ENCODE measurements at places on chromosomes 13 and 19.

GRCh38 chr19:21463449-21464105 is 41.8 kb upstream of the ZNF429 start:
- peak; percentile 69 for DNase-seq

- no peak for DNase-seq
Measured at GRCh38 chr19:12596927-12597548, 13.6 kb downstream of the ZNF490 start.

- DNase-seq: no peak
Measured at GRCh38 chr19:46016426-46017094, 6.3 kb downstream of the PGLYRP1 start.

- DNase-seq: no peak
Measured at GRCh38 chr19:18574691-18575291, 3.1 kb downstream of the UBA52 start.

GRCh38 chr13:36131222-36131930 is at the start of gene DCLK1:
Gene DCLK1 (minus strand): TSS chr13:36131382.
- no peak for DNase-seq

DNA sequence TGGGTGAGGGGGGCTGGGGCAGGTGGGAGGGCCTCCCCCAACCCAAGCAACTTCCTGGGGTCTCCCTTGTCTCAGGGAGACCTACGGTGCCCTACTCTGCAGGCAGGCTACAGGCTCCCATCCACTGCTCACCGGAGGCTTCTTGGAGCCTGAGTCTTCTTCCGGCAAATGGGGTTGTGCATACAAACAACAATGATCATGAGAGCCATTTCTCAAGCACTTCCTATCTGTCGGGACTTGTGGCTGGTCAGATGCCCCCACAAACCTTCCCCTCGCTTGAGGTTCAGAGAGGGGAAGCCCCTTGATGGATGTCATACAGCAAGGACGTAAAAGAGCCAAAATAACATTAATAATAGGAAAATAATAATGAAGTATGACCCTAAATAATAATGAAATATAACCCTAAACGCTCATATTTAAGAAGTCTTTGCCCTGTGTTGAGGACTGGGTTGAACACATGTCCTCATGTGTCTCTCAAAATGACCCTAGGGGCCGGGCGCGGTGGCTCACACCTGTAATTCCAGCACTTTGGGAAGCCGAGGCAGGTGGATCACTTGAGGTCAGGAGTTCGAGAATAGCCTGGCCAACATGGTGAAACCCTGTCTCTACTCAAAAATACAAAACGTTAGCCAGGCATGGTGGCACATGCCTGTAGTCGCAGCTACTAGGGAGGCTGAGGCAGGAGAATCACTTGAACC is 727 bp downstream of the CD37 start:
- no peak for DNase-seq

- DNase-seq: no peak
Measured at GRCh38 chr13:96415831-96416385, 326.0 kb downstream of the HS6ST3 start.

DNA sequence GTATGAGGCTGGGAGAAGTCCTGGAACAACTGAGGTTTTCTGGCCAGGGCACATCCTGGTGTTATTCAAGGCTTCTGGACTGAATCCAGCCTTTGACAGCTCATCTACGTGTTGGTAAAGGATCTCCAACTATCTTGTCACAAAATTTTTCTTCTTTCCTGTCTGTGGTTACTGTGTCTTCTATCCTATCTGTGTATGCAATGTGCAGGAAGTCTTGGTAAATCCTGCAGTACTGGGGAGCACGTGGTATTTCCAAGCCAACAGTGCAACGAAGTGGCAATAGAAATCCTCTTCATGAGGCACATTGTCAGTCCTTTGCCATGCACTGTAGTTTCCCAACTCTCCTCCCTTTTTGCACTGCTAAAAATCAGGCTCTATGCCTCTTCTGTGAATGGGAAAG is 86.7 kb downstream of the ZNF100 start:
- no peak for DNase-seq

- DNase-seq: no peak
Measured at GRCh38 chr19:45467115-45467455, 711 bp upstream of the FOSB start.

DNA sequence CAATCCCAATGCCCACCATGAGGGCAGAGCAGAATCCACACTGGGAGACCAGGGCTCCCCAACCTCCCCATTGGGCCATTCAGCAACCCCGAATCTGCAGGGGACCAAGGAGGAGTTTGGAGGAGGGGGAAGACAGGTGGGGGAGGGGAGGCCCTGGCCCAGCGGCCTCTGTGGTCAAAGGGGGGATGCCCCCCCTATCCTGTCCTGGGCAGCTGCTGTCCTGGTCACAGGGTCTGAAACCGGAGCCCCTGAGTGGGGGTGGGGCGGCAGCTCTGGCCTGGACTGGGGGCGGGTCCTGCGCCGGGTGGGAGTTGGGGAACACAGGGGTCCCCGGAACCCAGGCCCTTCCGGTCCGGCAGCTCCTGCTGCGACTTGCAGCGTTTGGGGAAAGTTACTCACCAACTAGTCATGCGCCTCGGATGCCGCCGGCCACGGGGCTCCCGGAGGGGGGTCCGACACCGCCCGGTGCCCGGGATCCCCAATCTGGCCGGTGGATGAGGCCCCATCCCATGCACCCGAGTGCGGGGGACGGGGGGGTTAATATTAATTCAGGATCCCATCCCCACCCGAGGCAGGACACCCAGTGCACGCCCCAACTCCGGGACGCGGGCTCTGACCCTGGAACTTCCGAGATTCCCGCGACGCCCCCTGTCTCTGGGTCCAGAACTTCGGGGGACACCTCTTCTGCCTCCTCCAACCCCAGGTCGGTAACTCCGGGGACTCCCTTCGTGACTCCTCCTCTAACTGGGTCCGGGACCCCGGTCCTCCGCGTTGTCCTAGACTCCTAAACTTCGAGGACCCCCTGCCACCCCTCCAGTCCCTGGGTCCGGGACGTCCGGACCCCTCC is 872 bp downstream of the HOMER3 start:
- no peak for DNase-seq

- DNase-seq: no peak
Measured at GRCh38 chr13:26961890-26962615, 201.5 kb upstream of the GPR12 start.

DNA sequence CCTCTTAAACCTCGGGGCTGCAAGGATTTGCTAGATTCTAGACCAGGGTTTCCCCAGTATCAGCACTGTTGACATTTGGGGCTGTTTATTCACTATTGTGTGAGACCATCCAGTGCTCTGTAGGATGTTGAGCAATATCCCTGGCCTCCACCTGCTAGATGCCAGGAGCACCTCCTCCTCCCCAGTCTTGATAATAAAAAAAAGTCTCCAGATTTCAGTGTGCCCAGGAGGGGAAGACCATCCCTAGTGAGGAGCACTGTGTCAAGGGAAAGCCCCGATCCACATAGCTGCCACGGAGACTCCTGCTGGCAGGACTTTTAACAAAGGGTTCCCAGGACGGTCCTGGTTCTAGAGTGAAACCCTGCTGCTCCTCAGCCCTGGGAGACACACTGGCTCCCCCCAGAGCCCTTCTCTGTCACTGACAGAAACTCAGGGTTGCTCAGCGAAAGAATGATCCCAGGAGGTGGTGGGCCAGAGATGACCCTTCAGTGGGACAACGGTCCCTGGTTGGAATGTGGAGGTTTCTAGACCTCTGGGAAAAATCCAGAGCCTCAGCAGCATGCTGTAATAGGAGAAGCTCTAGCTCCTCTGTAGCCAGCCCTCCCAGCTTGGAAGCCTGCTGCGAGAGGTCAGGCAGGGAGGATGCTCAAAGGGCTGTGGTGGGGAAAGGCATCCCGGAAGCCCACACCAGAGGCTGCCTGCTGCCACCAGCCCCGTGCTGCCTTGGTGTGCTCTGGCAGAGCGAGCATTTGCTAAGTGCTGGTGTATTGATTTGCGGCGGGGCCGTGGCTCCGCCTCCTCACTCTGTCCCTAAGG is 20.3 kb downstream of the LYL1 start:
- no peak for DNase-seq

GRCh38 chr19:49468746-49469447 is 5.1 kb upstream of the FLT3LG start:
- DNase-seq: peak; percentile 50

DNA sequence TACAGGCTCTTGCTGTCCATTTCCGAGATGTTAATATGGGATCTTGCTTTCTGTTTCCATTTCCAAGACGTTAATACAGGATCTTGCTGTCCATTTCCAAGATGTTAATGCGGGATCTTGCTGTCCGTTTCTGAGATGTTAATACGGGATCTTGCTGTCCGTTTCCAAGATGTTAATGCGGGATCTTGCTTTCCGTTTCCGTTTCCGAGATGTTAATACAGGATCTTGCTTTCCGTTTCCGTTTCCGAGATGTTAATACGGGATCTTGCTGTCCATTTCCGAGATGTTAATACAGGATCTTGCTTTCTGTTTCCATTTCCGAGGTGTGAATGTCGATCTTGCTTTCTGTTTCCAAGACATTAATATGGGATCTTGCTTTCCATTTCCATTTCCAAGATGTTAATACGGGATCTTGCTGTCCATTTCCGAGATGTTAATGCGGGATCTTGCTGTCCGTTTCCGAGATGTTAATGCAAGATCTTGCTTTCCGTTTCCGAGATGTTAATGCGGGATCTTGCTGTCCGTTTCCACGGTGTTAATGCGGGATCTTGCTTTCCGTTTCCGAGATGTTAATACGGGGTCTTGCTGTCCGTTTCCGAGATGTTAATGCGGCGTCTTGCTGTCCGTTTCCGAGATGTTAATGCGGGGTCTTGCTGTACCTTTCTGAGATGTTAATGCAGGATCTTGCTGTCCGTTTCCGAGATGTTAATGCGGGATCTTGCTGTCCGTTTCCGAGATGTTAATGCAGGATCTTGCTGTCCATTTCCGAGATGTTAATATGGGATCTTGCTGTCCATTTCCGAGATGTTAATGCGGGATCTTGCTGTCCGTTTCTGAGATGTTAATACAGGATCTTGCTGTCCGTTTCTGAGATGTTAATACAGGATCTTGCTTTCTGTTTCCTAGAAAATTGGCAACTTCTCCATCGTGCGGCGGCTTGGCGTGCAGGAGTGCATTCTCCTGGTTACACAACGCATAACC is 38.3 kb downstream of the PEX11G start:
- DNase-seq: peak; percentile 18

DNA sequence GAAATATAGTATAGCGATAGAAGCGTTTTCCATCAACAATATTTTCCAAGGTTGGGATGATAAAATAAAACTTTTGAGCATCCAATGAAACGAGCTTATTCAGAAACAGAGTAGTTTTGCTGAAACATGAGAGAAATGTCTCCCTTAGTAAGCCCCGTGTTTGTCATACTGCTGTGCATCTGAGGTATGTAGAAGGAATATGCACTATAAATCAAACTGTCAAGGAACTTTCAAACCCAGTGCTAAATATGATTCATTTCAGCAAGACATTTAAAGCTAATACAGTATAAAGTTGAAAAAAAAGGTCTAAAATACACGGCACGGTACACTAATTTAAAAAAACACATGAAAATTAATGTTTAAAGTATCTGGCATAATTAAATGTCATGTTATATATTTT is 546.2 kb downstream of the SLITRK5 start:
- DNase-seq: no peak

DNA sequence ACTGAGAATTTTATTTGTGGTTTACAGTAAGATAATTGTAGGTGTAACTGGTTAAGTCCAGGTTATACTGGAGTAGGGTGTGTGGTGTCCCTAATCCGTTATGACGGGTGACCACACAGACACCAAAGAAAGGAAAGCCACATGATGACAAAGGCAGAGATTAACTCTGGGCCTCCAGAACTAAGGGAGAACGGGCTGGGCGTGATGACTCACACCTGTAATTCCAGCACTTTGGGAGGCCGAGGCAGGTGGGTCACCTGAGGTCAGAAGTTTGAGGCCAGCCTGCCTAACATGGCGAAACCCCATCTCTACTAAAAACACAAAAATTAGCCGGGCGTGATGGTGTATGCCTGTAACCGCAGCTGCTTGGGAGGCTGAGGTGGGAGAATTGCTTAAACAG is 10.2 kb upstream of the FUT2 start:
- no peak for DNase-seq

DNA sequence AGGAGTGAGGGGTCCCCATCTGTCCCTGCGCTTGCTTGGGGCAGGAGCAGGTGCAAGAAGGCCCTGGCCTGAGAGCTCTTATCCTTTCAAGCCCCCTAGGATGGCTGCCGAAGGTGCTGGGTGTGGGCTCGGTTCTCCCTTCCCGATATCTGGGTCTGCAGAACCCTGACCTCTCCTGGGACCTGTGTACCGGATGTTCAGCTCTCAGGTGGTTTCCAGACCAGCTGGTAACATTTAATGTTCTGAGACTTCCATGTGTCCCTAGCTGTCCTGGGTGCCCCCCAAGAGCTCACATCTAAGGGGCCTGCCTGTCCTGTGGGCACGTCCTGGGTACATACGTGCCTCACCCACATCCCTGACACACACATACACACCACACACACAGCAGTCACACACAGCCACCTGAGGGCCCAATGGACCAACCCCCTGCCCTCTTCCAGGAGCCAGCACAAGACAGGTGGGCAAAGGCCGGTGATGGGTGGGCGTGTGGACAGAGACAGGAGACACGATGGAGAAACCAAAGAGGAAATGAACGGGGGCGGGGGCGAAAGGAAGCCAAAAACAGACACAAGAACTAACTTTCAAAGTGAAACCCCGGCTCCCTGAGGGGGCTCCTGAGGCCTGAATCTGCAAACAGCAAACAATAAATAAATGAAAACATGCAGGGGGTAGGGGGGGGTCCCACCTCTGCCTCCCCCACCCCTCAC is 124.3 kb downstream of the PTPRS start:
- DNase-seq: no peak

DNA sequence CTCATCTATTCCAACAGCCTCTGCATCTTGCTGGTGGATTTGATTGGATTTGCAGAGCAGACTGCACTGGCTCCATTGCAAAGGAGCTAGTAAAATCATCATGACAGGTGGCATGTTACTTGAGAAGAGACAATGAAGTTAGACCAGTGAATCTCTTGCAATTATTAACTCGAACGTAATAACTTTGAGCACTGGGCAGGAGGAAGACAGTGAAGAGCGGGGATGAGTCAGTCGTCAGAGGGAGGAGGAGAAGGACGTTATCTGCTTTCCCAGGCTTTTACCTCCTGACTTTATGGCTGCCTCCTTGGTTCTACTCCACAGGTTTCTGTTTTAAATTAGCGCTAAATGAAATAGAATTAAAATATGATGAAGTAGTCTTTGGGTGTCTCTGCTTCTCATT is 257.8 kb upstream of the IPO5 start:
- DNase-seq: no peak

- DNase-seq: no peak
Measured at GRCh38 chr13:109628251-109628699, 158.1 kb downstream of the IRS2 start.

DNA sequence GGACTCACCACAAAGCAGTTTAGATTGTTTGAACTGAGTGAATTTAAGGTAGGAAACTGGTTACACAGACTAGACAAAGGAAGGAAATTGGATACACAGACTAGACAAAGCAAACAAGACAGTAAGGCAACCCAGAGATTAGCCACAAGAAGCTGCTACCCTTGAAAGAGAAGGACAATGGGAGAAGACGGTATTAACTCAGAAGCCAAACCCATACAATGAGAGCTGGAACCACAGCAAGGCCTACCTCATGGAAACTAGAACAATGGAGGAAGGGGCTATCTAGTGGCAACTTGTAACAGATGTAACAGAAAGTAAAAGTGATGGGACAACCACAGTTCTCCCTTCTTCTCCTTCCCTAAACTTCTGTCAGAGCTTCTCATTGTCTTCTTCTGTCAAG is 410.9 kb upstream of the SPRY2 start:
- DNase-seq: no peak
